Kidney (tissue), 22 donors: ENCODE measurements at places on chromosomes 13 and 19. TPM values are rescaled to one million over a fixed set of nuclear protein-coding genes. Genes with fewer than 3 reads are reported as not detected.
A peak's percentile ranks its signal among the peaks of the same experiment; 100 is the strongest.

CYP4F8 gene
- not detected for total RNA-seq

SOX21 gene
- total RNA-seq: not detected

- DNase-seq: no peak
These were observed 396.5 kb downstream of the IRS2 start for GRCh38 chr13:109389892-109390345.

DNA sequence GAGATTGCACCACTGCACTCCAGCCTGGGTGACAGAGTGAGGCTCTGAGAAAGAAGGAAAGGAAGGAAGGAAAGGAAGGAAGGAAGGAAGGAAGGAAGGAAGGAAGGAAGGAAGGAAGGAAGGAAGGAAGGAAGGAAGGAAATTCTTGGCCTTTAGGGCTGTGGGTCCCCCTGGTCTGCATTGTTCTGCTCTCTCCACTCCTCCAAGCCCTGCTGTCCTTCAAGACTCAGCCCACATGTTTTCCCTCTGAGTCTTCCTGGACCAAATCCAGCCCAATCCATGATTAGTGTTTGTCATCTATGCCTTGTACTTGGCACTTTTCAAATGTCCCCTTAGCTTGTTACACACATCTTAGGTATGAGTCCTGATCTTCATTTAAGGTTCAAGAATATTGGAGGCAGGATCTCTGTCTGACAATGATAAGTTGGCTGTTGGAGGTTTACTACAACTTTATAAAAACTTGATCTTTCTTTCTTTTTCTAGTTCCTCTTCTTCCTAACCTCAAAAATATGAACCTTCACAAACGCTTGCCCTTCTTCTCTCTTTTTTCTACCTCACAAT lies 48.8 kb upstream of the INTS6 start:
- no peak for DNase-seq

DNA sequence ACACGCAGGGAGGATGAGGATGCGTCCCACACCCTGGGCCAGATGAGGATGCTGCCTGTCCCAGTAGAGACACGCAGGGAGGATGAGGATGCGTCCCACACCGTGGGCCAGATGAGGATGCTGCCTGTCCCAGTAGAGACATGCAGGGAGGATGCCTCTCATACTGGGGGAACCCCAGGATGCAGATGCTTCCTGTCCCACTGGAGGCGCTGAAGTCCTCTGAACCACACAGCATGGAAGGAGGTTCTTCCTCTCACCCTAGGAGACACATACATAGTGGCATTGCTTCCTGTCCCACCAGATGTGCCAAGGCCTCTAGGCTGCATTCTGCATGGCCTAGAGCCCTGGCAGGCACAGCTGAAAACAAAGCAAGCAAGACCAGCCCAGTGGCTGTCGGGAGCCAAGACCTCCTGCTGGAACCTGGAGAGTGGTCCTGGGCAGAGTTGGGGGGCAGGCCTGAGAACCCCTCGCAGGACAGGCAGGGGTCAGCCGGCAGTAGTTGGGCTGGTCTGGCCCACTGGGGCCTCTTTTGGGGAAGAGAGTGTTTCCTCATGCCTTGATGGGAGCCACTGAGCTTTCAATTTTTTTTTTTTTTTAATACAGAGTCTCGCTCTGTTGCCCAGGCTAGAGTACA lies 4.3 kb downstream of the HPN start:
- peak; percentile 57 for DNase-seq
